ENCODE measurements at places on chromosomes 6 and 20. TPM values are rescaled to one million over a fixed set of nuclear protein-coding genes. Genes with fewer than 3 reads are reported as not detected.
A peak's percentile ranks its signal among the peaks of the same experiment; 100 is the strongest.

The COL10A1 gene
- not detected for total RNA-seq

The METTL24 gene
- total RNA-seq = 1.5 TPM

The SSTR4 gene
- not detected for total RNA-seq

The GSTA2 gene
- not detected for total RNA-seq

GRCh38 chr6:25312034-25312620 is 33.0 kb downstream of the CARMIL1 start:
- DNase-seq = no peak
- no peaks in the 10 kb centered on the region for H3K4me1 ChIP-seq
- H3K27me3 ChIP-seq = no peaks in the 10 kb centered on the region
- no peaks in the 10 kb centered on the region for H3K36me3 ChIP-seq
- H3K4me3 ChIP-seq = no peak overlapping the region

DNA sequence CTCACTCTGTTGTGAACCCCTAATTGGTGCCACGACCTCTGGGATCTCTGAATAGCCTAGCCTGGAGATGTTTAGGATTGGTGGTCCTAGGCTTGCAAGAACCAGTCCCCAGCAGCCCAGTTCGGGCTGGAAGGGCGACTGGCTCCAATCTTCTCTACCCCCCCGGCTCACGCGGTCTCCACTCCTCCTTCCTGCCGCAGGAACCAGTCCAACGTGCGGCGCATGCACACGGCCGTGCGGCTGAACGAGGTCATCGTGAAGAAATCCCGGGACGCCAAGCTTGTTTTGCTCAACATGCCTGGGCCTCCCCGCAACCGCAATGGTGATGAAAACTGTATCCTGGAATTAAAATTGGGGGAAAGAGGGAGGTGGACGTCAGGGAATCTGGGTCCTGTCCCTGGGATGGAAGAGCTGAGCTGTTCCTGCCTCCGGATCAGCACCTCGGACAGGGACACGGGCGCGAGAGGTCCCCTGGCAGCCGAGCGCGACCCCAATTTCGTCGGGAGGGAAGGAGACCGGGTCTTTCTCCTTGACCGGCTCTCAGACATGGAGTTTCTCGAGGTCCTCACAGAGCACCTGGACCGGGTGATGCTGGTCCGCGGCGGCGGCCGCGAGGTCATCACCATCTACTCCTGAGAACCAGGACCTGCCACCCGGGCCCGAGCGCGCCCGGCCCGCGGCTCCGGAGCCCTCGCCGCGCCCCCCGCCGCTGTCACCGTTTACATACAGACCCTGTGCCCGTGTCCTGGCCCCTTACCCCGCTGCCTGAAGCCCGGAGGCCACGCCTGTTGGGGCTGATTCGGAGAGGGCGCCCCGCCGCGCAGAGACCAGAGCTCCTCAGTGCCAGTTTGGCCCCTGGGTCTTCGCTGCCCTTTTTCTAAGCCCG is 28.2 kb downstream of the SLC12A5 start:
- H3K27me3 ChIP-seq = no peaks in the 10 kb centered on the region
- peaks cover 39% of the 10 kb centered on the region for H3K4me1 ChIP-seq
- no peak overlapping the region for H3K27ac ChIP-seq

DNA sequence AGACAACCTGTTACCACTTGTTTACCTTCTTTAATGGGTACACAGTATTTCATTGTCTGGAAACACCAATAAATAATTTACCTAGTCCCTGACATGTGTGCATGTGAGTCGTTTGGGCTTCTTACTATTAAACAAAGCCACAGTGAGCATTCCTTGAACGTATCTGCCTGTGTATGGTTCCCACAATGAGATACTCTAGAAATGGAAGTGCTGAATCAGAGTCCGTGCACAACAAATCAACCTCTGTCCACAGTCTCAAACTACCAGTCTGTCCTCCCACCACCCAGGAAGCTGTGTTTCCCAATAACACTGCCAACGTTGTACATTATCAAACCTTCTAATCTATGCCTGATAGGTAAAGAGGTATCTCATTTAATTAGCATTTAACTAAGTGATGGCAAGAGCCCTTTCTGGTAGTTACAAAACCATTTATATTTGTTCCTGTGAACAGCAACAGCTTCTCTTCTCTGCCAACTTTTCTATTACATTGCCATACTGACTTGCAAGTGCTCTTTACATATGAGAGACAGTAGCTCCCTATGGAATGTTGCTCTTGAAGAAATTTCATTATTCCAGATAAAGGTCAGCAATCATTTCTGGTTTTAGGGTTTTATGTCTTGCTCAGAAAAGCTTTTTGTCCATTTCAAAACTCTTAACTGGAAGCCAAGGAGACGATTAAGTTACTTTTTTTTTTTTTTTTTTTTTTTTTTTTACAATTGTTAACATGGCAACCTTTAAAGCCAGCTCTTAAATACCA is 14.7 kb downstream of the JAG1 start:
- no peak for DNase-seq
- peaks cover 81% of the 10 kb centered on the region for H3K4me1 ChIP-seq
- no peaks in the 10 kb centered on the region for H3K27me3 ChIP-seq
- H3K4me3 ChIP-seq = no peak overlapping the region
- H3K36me3 ChIP-seq = peaks cover 63% of the 10 kb centered on the region
- peak overlapping the region; percentile 85 for H3K27ac ChIP-seq

GRCh38 chr6:93182938-93183479 is 236.3 kb downstream of the EPHA7 start:
- no peak for DNase-seq
- H3K36me3 ChIP-seq = no peaks in the 10 kb centered on the region
- no peaks in the 10 kb centered on the region for H3K4me1 ChIP-seq
- no peak overlapping the region for H3K27ac ChIP-seq

GRCh38 chr6:5472571-5472970 is 211.3 kb downstream of the FARS2 start:
- H3K4me1 ChIP-seq = no peaks in the 10 kb centered on the region

DNA sequence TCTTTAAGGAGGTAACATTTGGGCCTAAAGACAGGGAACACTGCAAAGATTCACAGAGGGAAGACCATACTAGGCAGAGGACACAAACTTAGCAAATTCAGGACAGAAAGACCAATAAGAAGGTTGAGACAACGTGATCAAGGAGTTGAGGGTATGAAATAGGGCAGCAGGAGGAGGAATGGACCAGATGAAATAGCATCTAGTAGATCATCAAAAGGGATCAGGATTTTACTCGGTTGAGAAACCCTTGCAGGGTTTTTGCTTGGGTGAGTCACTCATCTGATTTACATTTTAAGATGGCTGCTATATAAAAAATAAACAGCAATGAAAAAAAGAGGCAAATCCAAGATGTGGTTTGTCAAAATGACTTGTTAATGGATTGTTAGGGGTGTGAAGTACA is 4.7 kb downstream of the BCLAF1 start:
- peak overlapping the region; percentile 33 for H3K27ac ChIP-seq
- no peak for DNase-seq
- peaks cover 9% of the 10 kb centered on the region for H3K36me3 ChIP-seq

Data from right atrium auricular region (tissue), 2 donors.